ENCODE measurements at places on chromosomes 12 and 14. TPM values are rescaled to one million over a fixed set of nuclear protein-coding genes. Genes with fewer than 3 reads are reported as not detected.

DNA sequence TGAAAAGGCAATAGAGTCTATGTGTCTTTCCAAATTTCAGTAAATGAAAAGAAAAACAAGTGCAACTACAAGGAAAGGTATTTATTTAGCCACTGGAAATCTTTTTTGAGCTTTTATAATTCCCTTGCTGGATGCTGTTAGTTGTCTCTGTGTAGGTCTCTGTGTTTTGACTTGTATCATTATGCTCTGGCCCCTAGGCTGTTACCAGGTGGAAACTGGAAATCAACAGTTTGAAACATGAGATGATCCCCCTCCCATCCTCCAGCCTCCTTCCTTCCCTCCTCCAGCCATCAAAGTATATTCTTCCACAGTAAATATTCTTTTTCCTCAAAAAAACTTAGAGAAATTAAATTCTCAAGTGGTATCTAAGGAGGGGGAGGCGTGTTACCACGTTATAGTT, 934 bp upstream of the DCN start:
- no peak overlapping the region for H3K27ac ChIP-seq
- H3K36me3 ChIP-seq: no peaks in the 10 kb centered on the region
- H3K4me3 ChIP-seq: no peak overlapping the region

GRCh38 chr14:61417141-61417540, 95.8 kb downstream of the PRKCH start:
- DNase-seq: no peak
- H3K36me3 ChIP-seq: no peaks in the 10 kb centered on the region
- no peaks in the 10 kb centered on the region for H3K27me3 ChIP-seq
- H3K4me1 ChIP-seq: no peaks in the 10 kb centered on the region
- no peak overlapping the region for H3K27ac ChIP-seq

The LDHB gene
- total RNA-seq: 698 TPM

DNA sequence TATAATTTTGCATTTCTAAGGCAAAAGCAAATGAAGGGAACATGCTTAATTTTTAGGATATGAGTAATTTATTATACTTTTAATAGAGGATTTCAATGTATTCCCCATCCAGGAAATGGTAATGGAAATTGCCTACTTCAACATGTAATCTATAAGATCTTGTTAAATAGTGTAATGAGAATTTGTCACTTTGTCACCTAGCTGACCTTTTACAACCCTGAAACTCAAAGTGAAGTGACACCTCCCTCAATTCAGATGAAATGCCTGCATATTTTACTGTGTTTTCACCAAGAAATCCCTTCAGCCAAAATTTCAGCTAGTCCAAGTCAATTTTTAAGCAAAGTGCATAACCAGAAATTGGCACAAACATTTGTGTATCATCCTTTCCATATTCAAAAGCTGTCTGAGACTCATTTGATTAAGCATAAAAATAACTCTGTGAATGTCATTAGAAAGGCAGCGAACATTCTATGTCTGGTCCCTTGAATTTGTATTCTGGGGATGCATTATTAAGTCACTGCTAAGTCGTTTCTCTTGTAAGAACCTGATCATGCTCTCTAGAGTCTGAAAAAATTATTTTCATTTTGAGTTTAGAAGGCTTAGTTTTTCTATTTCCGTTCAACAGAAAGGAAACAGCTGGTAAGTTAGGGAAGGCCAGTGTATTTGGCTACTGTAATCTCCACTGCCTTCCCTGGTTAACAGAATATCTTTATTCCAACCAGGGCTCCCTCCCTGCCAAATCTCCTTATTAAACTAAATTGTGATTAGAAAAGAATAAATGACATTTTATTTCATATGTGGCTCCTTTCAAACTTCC, 100.8 kb downstream of the IGF1 start:
- no peak overlapping the region for H3K27ac ChIP-seq
- H3K27me3 ChIP-seq: no peaks in the 10 kb centered on the region
- H3K4me3 ChIP-seq: no peak overlapping the region

The PIK3C2G gene
- not detected for total RNA-seq

- H3K27me3 ChIP-seq: no peaks in the 10 kb centered on the region
- H3K27ac ChIP-seq: no peak overlapping the region
- no peak for DNase-seq
- no peaks in the 10 kb centered on the region for H3K36me3 ChIP-seq
These were observed 349.1 kb downstream of the DPF3 start for GRCh38 chr14:72544615-72545387.

GRCh38 chr14:52355016-52355431, 40.9 kb downstream of the PTGER2 start:
- peak overlapping the region; percentile 84 for H3K27ac ChIP-seq
- peak; percentile 98 for DNase-seq

- H3K36me3 ChIP-seq: no peaks in the 10 kb centered on the region
- peaks cover 36% of the 10 kb centered on the region for H3K4me1 ChIP-seq
- H3K27me3 ChIP-seq: no peaks in the 10 kb centered on the region
These were observed 412.9 kb downstream of the RAD51B start for GRCh38 chr14:68232300-68233055.

- H3K27ac ChIP-seq: no peak overlapping the region
- no peaks in the 10 kb centered on the region for H3K27me3 ChIP-seq
- DNase-seq: no peak
- no peak overlapping the region for H3K4me3 ChIP-seq
- no peaks in the 10 kb centered on the region for H3K4me1 ChIP-seq
- no peaks in the 10 kb centered on the region for H3K36me3 ChIP-seq
These were observed 43.6 kb downstream of the SYNE3 start for GRCh38 chr14:95472819-95473251.

DNA sequence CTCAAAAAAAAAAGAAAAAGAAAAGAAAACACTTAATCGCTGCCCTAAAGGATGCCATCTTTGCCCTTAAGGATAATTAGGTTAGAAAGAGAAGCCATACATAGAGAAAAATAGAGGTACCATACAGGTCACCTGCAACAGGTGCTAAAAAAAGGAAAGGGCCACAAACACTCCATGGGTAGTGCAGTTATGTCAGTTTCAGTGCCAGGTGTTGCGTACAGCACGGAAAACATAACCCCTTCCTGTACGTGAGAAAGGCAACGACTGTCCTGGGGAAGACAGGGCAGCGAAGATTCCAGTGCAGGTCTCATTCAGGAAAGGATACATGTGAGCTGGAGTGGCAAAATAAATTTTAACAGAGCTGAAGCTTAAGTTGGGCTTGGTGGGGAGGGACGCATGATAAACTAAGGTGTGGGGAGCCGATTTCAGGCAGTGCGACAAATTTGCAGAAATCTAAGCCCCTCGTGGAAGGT, 553 bp upstream of the DAZAP2 start:
- no peak overlapping the region for H3K27ac ChIP-seq
- peaks cover 27% of the 10 kb centered on the region for H3K36me3 ChIP-seq
- H3K27me3 ChIP-seq: no peaks in the 10 kb centered on the region
- no peak for DNase-seq
- peaks cover 21% of the 10 kb centered on the region for H3K4me1 ChIP-seq

The OR6C2 gene
- not detected for total RNA-seq

- DNase-seq: no peak
- no peaks in the 10 kb centered on the region for H3K36me3 ChIP-seq
- H3K4me3 ChIP-seq: no peak overlapping the region
- H3K27me3 ChIP-seq: no peaks in the 10 kb centered on the region
- no peaks in the 10 kb centered on the region for H3K4me1 ChIP-seq
- no peak overlapping the region for H3K27ac ChIP-seq
These were observed 33.0 kb downstream of the FOXN3 start for GRCh38 chr14:89384023-89384422.

The BMP4 gene
- 27.2 TPM for total RNA-seq

DNA sequence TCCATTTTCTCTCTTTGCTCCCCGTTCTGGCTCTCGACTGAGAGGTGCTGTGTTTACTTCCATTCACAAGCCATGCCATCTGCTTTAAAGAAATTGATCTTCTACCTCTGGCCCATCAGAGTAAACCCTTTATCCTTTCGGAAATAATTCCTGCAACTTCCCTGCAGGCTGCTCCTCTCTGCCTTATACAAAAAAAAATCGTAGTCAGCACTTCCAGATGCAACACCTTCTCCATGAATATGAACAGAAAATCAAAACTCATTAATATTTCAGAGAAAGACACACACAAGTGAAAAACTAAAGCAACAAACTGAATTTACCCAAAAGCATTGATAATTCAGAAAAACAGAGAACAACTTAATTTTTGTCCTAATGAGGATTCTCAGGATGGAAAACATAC, 127.6 kb upstream of the FSCB start:
- H3K27me3 ChIP-seq: no peaks in the 10 kb centered on the region
- no peaks in the 10 kb centered on the region for H3K4me1 ChIP-seq
- no peaks in the 10 kb centered on the region for H3K36me3 ChIP-seq
- no peak overlapping the region for H3K27ac ChIP-seq
- DNase-seq: no peak
- H3K4me3 ChIP-seq: no peak overlapping the region

- no peak overlapping the region for H3K4me3 ChIP-seq
- H3K36me3 ChIP-seq: no peaks in the 10 kb centered on the region
- no peaks in the 10 kb centered on the region for H3K4me1 ChIP-seq
- H3K27me3 ChIP-seq: no peaks in the 10 kb centered on the region
- H3K27ac ChIP-seq: no peak overlapping the region
- peak; percentile 29 for DNase-seq
These were observed 42.8 kb downstream of the SLC8B1 start for GRCh38 chr12:113292091-113292490.

GRCh38 chr14:81209167-81209836, 11.5 kb downstream of the GTF2A1 start:
- peaks cover 11% of the 10 kb centered on the region for H3K36me3 ChIP-seq
- H3K4me1 ChIP-seq: peaks cover 3% of the 10 kb centered on the region
- H3K27ac ChIP-seq: no peak overlapping the region
- no peaks in the 10 kb centered on the region for H3K27me3 ChIP-seq
- no peak overlapping the region for H3K4me3 ChIP-seq

GRCh38 chr12:106519607-106520021, 63.2 kb upstream of the RFX4 start:
- H3K36me3 ChIP-seq: no peaks in the 10 kb centered on the region
- H3K27me3 ChIP-seq: no peaks in the 10 kb centered on the region
- H3K4me1 ChIP-seq: no peaks in the 10 kb centered on the region
- no peak overlapping the region for H3K4me3 ChIP-seq

DNA sequence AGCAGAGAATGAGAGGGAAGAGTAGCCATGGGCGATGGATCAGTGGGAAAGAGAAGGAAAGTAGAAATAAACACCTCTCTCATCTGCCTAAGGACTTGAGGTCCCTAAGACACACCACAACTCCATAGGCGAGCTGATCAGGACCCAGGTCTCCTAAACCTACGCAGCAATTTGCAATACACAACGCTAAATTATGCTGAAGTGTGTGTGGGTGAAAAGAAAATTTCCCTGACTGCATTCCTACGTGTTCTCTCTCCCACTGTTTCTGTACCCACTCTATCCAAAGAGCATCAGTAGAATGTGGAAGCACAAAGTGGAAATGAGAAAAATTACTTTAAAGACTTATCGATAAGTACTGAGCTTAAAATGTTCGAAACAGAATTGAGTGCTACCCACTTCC, 88.9 kb downstream of the RPS29 start:
- DNase-seq: no peak
- H3K4me1 ChIP-seq: no peaks in the 10 kb centered on the region
- peaks cover 10% of the 10 kb centered on the region for H3K27me3 ChIP-seq

GRCh38 chr12:118970856-118971255, 10.5 kb upstream of the SRRM4 start:
- no peak overlapping the region for H3K27ac ChIP-seq
- DNase-seq: no peak
- no peak overlapping the region for H3K4me3 ChIP-seq
- no peaks in the 10 kb centered on the region for H3K27me3 ChIP-seq
- H3K4me1 ChIP-seq: no peaks in the 10 kb centered on the region

DNA sequence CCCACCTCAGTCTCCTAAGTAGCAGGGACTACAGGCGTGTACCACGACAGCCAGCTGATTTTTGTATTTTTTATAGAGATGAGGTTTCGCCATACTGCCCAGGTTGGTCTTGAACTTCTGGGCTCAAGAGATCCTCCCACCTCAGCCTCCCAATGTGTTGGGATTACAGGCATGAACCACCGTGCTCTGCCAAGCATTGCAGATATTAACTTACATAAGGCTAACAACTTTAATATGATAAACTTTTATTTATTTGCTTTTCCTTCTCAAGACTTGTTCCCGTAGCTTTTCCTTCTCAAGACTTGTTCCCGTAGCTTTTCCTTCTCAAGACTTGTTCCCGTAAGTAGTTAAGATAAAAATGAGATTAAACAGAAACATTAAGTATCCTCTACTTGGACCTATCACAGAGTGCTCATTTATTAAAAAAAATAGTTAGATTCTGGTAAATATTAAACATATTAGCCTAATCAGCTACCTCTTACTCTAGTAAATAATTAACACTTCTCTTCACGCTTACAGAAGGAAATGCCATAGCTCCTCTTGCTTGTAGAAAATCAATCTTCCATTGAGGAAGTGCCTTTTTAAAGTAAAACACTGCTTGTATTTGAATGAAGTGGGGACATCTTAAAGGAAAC, 157.7 kb upstream of the KITLG start:
- H3K27ac ChIP-seq: no peak overlapping the region
- H3K27me3 ChIP-seq: no peaks in the 10 kb centered on the region
- H3K4me1 ChIP-seq: no peaks in the 10 kb centered on the region
- no peak overlapping the region for H3K4me3 ChIP-seq
- no peak for DNase-seq

The TSPAN19 gene
- not detected for total RNA-seq

The PRKD1 gene
- 6.7 TPM for total RNA-seq

DNA sequence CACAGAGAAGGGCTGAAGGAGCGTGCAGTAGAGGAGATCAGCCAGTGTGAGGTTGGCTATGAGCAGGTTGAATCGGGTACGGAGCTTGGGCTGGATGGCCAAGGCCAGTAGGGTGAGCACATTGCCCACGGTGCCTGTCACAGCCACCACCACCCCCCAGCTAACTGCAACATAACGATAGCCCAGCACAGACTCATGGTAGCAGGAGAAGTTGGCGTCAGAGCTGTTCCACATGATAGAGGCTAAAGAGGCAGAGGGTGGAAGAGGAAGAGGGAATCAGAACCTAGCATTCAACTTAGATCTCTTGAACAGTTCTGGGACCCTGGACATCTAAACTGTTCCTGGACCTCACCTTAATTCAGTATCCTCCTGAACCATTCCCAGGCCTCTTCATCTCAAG, 668 bp downstream of the GPR84 start:
- H3K4me1 ChIP-seq: peaks cover 23% of the 10 kb centered on the region
- H3K27ac ChIP-seq: no peak overlapping the region
- H3K36me3 ChIP-seq: no peaks in the 10 kb centered on the region
- no peak for DNase-seq
- H3K4me3 ChIP-seq: no peak overlapping the region

- no peak overlapping the region for H3K27ac ChIP-seq
- DNase-seq: no peak
- H3K4me1 ChIP-seq: no peaks in the 10 kb centered on the region
- no peaks in the 10 kb centered on the region for H3K27me3 ChIP-seq
- no peaks in the 10 kb centered on the region for H3K36me3 ChIP-seq
These were observed 15.4 kb downstream of the CHGA start for GRCh38 chr14:92938235-92938875.

GRCh38 chr12:120483621-120484020, 12.3 kb upstream of the DYNLL1 start:
- no peaks in the 10 kb centered on the region for H3K4me1 ChIP-seq
- no peaks in the 10 kb centered on the region for H3K27me3 ChIP-seq
- no peaks in the 10 kb centered on the region for H3K36me3 ChIP-seq
- no peak for DNase-seq
- no peak overlapping the region for H3K4me3 ChIP-seq

The VIPAS39 gene
- 24.0 TPM for total RNA-seq
